KG1 (cell line): ENCODE measurements at places on chromosomes 4 and X.

DNA sequence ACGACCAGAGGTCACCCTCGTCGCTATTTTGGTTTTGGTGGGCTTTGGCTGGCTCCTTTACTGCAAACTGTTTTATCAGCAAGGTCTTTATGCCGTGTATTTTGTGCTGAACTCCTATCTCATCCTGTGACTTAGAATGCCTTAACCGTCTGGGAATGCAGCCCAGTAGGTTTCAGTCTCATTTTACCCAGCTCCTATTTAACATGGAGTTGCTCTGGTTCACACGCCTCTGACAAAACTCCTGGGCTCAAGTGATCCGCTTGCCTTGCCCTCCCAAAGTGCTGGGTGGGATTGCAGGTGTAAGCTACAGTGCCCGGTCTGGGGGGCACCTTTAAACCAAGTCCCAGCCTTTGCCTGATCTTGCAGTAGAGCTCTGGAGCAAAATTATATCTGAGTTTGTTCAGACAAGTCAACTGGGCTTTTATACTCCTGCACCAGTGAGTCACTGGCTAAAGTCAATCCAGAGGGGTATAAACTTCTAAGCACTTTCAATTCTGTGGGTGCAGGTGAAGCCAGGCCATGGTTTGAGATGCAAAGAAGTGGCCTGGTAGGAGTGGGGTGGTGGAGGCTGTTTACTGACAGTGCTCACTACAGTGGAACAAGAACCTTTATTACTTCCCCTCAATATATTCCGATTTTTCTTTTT lies 50.2 kb downstream of the MGST2 start:
- no peak for DNase-seq

- no peak for DNase-seq
These were observed 165.9 kb upstream of the TLL1 start for GRCh38 chr4:165707128-165707527.

DNA sequence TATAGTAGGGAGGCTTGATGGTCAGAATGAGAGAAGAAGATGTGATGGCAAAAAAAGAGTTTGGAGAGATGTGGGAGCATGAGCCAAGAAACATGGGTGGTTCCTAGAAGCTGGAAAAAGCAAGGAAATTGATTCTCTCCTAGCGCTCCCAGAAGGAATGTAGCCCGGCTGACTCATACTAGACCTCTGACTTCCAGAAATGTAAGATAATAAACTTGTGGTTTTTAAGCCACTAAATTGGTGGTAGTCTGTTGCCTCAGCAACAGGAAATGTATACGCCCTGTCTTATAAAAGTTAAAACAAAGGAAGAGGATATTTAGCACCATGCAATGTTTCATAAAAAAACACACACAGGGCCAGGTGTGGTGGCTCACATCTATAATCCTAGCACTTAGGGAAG lies 182.7 kb upstream of the PCDH7 start:
- no peak for DNase-seq

GRCh38 chrX:117743469-117744251 lies 372.9 kb downstream of the KLHL13 start:
- no peak for DNase-seq

DNA sequence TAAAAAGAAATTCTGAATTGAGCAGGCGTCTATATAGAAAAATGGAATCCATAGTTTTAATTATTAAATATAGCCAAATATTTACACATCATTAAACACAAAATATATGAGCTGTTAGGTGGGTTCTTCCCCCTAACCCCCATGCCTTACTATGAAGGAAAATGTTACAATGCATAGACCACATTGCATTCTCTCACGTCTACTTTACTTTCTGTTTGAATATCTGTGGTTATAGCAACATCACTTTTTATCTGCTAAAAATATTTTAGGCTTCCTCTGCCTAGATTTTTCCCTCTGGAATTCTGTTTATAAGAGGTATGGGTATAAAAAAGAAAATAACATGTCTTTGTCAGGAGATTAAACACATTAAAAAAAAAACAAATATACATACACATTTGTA lies 73.1 kb downstream of the MAML3 start:
- DNase-seq, result no peak

- DNase-seq, result no peak
These were observed 44.1 kb upstream of the TLR3 start for GRCh38 chr4:186024637-186025407.

- DNase-seq, result no peak
These were observed 47.7 kb downstream of the KLF8 start for GRCh38 chrX:56279863-56280262.

GRCh38 chrX:130179170-130179569 lies 7.4 kb downstream of the RAB33A start:
- DNase-seq, result no peak

DNA sequence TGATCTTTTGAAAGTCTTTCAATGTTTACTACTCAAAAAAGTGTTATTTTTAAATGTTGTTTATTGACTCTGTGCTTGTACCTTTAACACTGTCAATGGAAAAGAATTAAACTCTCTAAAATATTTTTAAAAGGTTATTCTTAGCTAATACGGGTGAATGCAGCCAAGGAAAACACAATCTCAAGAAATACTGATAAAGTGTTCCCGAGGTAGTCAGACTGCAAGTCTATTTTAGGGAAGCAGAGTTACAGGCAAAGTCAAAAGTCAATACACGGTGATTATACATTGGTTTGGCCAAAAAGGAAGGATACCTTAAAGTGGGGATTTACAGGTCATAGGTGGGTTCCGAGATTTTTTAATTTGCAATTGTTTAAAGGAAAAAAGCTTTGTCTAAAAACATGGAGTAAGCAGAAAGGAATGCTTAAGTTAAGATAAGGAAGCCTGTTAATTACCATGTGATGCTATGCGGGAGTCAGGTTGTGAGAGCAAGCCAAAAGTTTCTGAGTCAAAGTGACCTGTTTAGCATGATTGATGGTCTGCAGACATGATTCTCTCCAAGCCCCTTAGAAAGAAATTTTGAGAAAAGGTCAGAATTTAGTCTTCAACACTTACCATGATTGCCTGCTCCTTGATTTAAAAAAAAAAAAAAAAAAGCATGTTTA lies 288.4 kb downstream of the KLHL4 start:
- no peak for DNase-seq

DNA sequence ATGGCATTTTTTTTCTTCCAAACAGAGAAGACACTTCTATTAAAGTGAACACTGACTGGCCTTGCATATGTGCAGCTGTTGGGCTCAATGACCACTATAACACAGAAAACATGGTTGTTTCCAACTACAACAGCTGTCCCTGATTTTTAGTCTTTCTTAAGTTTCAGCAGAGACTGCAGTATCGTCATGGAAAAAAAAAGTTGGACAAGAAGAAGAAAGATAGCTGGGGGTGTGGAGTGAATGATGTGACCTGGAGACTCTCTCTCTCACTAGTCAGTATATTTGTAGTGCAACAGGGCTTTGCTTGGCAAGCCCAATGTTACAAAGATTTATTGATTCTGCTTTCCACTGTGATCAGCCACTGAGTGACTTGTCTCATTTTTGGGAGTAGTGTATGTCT lies 29.5 kb upstream of the C4orf54 start:
- DNase-seq, result no peak

DNA sequence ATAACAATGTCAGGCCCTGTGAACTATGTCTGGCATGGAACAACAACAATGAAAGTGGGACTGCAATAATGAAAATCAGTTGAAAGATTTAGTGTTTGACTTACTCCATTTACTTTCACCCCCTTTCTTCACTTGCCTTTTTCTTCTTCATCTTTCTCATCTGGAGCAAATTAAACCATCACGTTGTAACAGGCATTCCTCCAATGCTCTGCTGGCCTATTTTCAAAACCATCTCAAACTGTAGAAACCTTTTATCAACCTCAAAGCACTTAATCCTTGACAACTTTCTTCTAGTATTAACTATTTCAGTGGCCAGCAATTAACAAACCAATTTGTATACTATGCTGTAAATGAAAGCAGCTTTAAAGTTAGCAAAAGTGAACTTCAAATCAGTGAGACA lies 8.3 kb downstream of the KLHL13 start:
- DNase-seq, result no peak

DNA sequence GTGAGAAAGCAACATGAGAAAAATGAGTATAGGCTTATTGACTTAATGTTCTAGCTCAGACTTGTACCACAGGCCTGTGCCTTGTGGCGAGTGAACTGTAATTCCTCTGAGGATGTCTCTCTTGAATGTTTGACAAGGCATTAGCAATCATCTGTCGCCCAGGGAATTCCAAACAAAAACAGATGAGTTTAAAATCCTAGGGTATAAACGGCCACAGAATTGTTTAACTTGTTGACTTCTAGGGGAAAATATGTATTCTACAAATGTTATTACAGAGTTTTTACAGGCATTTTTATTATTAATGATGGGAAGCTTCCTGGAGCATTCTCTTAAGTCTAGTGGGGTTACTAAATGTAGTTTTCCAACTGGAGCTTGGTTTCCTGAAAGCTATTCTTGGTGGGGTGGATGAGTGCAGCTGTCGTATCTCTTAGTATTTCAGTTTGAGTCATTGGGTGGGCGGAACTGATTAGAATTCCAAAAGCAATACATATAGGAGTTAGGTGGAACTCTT lies 40.6 kb downstream of the ARHGAP10 start:
- DNase-seq, result no peak

DNA sequence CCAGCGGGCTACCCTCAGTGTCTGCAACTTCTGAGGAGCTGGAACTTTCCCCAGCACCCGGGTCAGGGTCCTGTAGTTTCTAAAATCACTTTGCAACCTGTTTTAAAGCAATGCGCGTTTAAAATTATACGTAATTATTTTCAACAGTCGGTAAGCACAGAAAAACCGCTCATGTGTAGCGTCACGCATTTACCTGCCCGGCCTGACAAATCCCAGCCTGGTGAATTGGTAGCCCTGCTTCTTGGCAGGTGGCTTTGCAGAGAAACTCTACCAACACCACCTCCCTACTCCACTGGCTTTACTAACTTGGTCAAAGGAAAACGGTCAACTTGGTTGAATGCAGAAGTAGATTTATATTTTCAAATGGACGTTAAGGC lies 640 bp downstream of the BANK1 start:
- DNase-seq, result no peak

GRCh38 chr4:90190525-90190924 lies 63.3 kb downstream of the CCSER1 start:
- DNase-seq, result no peak

GRCh38 chr4:17400686-17401085 lies 111.2 kb downstream of the QDPR start:
- DNase-seq, result no peak

DNA sequence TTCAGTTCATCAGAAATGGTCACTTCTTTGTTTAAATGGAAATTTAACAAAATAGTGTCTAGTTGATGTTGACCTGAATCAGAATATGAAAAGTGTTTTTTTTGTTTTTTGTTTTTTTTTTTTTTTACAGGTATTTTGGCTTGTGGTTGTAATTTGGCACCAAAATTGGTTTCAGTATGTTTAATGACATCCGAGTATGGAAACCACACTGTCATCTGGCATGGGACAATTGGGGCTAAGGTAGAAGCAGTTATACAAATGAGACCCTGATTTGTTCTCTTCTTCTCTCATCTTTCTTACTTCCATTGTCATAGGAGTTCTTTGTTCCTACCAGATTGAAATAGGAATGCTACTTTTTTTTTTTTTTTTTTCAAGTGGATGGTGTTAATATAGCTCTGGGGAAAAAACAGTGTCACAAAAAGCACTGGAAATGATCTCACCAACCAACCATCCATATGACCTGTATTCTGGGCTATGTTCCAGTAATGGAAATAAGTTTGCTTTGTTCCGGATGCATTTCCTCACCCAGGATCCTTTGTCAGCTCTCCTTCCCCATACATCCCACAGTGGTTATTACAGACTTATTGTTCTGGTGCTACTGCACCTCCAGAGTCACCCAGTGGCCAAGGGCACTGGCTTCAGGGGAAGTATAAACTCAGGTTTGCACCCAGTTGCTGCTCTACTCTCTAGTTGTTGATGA lies 95.8 kb downstream of the ATXN3L start:
- DNase-seq, result no peak

GRCh38 chrX:74578137-74578536 lies 36.3 kb downstream of the RLIM start:
- no peak for DNase-seq

GRCh38 chr4:69833251-69833650 lies 26.7 kb downstream of the SULT1E1 start:
- no peak for DNase-seq

GRCh38 chr4:52748432-52748831 lies 2.8 kb downstream of the ERVMER34-1 start:
- no peak for DNase-seq

DNA sequence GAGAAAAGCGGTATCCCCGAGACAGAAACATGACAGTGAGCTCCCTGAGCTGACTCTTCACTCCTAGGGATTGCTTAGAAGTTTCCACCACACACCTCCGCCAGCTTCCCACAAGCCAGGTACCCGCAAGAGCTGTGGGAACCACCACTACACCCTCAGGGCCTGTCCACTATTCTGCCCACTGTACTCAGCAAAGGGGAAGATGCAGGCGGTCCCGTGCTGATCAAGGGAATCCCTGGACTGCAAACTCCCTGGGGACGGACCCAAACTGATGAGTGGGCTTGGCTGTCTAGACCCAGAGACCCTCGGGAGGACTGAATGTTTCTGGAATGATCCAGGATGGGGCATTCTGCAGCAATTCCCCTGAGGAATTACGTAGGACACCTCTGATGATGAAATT lies 30.2 kb downstream of the REELD1 start:
- DNase-seq, result no peak

GRCh38 chr4:92969650-92970379 lies 666.0 kb downstream of the GRID2 start:
- DNase-seq, result no peak

DNA sequence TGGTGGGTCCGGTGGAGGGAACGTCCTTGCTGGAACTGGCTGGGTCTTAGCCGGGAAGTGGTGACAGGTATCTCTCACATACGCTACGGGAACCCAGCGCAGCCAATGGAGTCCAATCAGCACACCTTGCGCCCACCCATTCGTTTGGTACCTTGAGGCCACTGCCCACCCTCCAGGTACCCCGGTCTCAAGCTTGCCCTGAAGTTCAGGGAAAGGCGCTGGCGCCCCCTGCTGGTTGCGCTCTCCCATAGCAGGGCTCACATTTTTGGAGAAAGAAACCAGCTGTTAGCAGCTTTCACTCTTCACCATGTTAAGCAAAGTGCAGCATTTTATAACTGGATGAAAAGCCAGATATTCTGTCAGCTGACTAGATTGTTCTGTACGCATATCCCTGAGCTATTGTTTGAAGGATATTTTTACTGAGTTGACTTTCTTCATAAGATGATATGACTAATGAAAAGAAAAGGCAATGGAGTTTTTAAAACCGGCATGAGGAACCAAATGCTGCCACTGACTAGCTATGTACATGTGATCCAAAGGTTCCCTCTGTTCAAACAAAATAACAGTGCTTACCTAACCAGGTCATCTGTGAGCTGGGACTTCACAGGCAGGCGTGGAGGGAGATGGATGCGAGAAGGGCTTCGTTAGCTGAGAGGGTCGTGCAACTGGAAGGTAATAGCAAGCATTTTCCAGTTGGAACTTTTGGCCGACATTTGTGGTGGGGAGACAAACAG lies 43.7 kb downstream of the OTOP1 start:
- peak; percentile 6 for DNase-seq
